ENCODE measurements at places on chromosomes 16 and 17.
A peak's percentile ranks its signal among the peaks of the same experiment; 100 is the strongest.

GRCh38 chr16:55585631-55586030 lies 19.1 kb downstream of the CAPNS2 start:
- DNase-seq, result no peak

DNA sequence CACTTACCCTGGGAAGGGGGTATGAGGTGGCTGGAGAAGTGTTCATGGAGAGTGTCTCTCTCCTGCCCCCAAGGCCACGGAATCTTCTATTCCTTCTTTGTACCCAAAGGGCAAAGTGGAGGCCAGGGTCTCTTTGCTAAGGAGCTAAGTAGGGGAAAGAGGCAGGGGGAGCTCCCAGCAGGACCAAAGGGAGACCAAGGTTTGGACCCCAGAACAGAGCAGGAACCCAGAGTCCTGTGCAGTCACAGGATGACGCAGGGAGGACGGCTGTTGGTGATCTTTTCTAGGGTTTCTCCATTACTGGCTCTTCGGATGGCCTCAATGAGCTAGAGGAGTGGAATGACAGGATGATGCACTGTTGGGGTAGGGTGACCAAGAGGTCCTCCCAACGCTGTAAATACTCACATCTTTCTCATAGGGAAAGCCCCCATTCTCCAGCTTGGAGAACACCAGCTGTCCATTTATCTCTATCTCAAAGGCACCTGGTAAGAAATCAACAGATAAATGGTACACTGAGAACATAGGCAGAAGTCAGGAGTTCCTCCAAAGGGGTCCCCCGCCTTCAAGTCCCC lies 966 bp downstream of the MIEN1 start:
- DNase-seq, result no peak

DNA sequence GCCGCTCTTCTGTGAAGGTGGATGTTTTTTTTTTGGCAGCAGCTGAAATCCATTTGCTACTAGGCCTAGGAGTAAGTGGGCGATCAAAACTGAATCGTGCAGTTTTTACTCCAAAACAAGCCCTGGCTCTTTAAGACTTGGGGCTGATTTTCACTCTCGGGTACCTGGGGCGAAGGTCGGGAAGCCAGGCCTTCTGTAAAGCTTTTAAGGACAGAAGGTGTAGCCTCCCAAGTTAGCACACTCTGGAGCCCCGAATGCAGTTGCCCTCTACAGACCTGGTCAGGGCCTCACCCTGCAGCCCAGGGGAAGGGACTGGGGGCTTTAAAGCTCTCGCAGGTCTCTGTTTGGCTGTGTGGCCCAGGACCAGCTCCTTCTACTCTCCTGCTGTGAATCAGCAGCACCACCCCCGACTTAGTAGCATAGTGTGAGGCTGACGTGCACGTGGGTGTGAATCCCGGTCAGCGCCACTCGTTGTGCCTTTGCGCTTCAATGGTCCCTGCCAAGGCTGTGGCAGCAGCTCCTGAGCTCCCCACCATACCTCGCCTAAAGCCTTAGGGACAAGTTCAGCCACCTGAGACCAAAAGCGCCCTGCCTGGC lies 49.9 kb downstream of the TMEM235 start:
- no peak for DNase-seq

- DNase-seq, result peak; percentile 24
Measured at GRCh38 chr17:37787055-37787757, 42.3 kb upstream of the HNF1B start.

DNA sequence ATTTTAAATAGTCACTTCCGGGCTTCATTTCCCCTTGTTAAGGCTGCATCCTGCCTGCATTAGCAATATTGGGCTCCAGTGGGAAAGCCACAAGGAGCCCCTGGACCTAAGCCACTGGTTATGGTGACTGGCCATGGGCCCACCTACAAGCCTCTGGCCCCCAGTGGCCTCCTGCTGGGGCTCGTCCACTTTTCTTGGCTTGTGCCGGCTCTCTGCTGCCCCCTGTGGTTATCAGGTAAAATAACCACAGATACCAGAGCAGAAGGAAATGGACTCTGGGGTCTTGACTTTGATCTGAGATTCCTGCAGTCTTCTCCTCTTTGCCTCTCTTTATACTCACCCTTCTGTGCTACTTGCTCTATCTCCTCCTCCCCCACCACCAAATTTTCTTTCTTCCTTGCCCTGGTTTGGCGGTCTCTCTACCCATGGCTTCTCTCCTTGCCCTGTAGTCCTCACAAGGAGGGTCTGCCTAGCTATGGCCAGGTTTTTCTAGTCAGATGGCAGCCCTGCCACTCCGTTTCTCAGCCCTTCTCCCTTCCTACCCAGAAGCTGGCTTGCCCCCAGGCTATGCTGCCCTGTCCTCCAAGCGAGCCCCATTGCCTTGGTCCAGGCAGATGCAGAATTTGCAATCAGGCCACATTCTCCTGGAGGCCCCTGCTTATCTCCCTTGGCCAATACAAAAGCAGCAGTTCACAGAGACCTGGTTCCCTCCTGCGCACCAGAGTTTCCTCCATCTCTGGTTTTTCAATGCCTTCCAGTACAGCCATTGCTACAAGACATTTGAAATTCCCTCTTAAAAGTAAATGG lies 82.9 kb upstream of the RCVRN start:
- peak; percentile 33 for DNase-seq

- DNase-seq, result peak; percentile 22
Measured at GRCh38 chr16:11497851-11498289, 88.8 kb downstream of the LITAF start.

GRCh38 chr16:23949630-23950290 lies 114.0 kb downstream of the PRKCB start:
- no peak for DNase-seq

- DNase-seq, result no peak
Measured at GRCh38 chr17:47707056-47707804, 13.3 kb downstream of the TBKBP1 start.

- DNase-seq, result no peak
Measured at GRCh38 chr16:88387180-88387765, 4.5 kb downstream of the ZNF469 start.

DNA sequence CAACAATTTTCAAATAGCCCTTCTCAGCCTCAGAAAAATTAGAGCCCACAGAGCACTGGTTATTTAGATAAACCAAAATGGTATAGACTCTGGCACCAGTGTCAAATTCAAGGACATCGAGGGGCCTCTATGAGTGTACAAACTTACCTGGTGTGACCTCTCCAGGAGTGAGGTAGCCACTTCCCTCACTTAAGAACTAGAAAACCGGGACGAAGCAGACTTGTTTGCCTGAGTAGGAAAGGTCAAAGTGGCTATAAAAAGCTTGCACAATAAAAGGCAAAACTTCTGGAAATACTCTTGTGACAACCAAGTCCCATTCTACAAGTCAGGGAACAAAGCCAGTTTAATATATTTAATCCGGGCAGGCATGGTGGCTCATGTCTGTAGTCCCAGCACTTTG lies 39.2 kb upstream of the PRSS54 start:
- DNase-seq, result no peak

DNA sequence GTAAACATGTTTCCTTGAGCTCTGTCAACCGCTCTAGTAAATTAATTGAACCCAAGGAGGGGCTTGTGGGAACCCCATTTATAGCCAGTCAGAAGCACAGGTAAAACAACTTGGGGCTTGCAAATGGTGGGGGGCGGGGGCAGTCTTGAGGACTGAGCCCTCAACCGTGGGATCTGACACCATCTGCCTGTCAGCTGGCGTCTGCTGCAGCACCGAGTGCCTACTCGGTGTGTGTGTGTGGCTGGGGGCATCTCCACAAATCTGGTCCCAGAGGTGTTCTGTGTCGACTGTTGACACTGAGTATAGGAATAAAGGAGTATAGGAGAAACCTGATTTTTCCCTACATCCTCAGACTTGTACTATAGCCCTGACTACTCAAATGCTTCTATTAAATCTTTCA lies 20.6 kb downstream of the CREBBP start:
- DNase-seq, result no peak

DNA sequence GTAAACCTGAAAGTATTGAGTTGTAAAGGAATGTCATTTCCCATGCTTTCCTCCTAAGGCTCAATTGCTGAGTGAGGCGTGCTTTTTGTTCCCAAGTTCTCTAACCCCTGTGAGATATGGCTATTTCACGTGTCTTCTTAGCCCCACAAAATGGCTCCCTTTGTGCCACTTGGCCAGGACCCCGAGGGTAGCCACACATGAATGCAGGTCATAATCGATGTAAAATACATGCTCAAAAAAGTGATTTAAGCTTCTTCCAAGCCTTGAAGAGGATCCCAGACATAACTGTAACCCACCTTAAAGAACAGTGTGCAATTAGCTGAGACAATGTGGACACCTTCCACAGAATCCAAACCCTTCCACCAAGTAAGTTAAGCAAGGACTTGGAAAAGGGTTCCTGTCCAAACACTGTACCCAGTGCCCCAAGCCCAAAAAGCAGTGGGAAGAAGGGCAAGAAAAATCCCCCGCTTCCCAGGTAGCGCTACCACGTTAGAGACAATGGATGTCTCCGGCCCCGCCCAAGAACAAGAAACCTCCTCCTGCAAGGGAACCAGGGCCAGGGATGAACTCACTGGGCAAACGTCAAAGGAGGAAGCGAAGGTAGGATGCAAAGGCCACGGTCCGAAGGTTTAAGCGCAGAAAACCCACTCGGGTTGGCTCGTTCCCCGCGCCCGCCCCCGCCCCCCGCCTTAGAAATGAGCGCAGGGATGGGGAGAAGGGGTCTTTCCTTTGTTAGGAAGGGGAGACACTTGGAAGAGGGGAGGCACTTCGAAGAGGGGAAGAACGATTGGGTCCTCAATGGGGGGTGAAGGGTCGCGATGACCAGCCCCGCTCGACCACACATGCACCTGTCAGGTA lies 1.2 kb downstream of the JPT1 start:
- DNase-seq, result peak; percentile 22

- peak; percentile 81 for DNase-seq
Measured at GRCh38 chr16:83116274-83116892, 489.6 kb downstream of the CDH13 start.

- DNase-seq, result no peak
Measured at GRCh38 chr17:20721171-20721570, 141.6 kb downstream of the CDRT15L2 start.

- DNase-seq, result peak; percentile 37
Measured at GRCh38 chr17:20085283-20085845, 76.2 kb downstream of the SPECC1 start.

DNA sequence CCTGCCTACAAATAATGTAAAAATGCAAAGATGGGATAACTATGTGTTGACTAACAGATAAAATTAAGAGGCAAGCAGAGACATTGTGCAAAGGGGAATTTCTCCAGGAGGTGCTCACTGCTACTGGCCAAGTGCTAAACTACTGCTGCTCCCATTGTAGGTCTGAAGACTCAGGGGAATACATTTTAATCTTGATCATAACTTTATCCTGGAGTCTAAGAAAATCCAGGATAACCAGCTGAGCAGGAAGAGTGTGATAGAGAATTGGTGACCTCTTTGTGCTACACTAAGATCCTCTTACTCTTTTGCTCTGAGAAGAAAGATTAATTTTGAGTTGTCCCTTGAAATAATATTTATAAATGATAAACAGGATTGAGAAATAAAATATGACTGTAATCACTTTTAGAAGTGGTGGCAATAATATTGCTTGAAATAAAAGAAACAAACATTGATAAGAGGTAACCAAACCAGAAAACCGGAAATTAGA lies 5.9 kb downstream of the RNF43 start:
- no peak for DNase-seq

DNA sequence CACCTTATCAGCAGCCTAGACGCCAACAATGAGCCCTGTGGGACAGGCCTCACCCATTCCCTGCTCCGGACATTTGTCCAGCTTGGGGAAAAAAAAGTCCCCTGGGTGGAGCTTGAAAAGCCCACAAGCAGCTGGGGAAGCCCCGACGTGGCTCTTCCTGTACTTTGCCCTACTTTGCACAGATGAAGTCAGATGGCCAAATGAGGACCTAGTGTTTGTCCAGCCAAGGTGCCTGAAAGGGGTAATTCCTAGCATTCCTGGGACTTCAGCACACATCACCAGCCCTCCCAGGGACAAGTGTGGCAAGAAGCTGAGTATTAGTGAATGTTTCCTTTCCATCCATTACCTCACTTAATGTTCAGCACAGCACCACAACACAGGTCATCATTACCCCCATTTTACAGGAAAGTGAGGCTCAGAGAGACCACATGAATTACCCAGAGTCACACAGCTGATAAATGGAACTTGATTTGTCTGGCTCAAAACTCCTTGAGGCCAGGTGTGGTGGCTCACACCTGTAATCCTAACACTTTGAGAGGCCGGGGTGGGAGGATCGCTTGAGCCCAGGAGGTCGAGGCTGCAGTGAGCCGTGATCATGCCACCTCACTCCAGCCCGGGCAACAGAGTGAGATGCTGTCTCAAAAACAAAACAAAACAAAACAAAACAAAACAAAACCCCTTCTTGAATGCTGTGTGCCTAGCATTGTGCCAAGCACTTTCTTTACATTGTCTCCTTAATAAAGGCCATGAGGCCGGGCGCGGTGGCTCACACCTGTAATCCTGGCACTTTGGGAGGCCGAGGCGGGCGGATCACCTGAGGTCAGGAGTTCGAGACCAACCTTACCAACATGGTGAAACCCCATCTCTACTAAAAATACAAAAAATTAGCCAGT lies 19.9 kb upstream of the PLLP start:
- DNase-seq, result peak; percentile 48

DNA sequence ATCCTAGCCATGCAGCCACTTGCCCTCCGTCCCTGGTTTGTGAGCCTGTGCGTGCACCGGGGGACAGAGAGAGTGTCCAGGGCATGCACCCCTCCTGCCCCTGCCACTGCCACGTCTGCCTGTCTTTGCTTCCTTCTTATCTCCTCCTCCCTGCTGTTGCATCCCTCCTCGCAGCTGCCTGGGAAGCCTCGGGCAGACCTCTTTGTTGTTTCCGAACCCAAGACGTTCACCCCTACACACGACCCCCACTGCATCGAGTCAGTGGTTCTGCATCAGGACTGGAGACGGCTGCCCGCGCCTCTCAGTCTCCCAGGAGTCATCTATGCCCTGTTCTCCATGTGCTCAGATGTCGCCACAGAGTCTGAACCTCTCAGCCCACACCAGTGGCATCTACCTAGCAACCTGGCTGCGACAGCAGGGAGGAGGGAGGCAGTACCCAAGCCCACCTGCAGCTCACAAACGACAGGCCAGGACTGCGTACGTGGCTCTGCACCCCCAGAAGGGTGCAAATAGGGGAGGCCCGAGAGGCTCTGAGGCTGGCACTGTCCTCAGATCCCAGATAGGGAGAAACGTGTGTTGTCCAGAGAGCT lies 5.2 kb downstream of the TIMP2 start:
- DNase-seq, result no peak

- DNase-seq, result no peak
Measured at GRCh38 chr17:17186551-17187505, 19.3 kb downstream of the PLD6 start.

- DNase-seq, result no peak
Measured at GRCh38 chr16:27597361-27597760, 47.4 kb downstream of the KATNIP start.

Measured in fibroblast of skin of abdomen (primary cell).